ENCODE measurements at places on chromosomes 6 and 20.

GRCh38 chr6:54134935-54135334 lies 23.7 kb downstream of the MLIP start:
- no peak for DNase-seq

- no peak for DNase-seq
These were observed 3.1 kb downstream of the ZUP1 start for GRCh38 chr6:116665464-116665863.

DNA sequence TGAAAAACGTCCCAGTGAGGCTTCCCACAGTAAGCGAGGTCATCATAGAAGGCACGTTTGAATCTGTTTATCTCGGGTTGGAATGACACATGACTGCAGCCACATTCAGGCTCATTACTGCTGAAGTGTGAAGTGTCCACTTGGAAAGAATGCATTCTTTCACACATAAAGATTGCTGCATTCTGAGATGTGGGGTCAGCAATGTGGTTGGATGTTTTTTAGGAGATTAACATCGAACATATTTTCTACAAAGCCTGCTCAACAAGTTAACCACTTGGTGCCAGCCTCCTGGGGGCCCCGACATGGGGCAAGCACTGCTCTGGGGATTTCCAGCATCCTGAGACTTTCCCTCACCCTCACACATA lies 79.9 kb downstream of the BMP6 start:
- DNase-seq = no peak

DNA sequence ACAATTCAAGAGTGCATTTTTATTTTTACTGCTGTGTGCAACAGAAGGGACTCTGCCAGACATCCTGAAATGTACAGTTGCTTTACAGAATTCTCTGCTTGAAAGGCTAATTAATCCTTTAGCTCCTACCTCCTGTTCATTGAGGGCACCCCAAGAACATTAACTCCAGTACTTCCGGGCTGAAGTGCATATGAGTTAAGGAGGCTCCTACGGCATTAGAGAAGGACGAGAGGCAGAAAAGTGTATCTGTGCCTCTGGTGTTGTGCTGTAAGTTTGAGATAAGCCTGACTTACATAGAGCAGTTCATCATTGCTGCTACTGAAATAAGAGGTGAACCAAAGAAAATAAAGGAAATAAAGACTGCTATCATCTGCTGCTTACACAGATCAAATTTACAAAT lies 609.3 kb upstream of the ADGRB3 start:
- no peak for DNase-seq

GRCh38 chr6:13428583-13429405 lies 58.6 kb downstream of the GFOD1 start:
- no peak for DNase-seq

GRCh38 chr6:142900227-142900971 lies 44.6 kb downstream of the HIVEP2 start:
- DNase-seq = no peak

DNA sequence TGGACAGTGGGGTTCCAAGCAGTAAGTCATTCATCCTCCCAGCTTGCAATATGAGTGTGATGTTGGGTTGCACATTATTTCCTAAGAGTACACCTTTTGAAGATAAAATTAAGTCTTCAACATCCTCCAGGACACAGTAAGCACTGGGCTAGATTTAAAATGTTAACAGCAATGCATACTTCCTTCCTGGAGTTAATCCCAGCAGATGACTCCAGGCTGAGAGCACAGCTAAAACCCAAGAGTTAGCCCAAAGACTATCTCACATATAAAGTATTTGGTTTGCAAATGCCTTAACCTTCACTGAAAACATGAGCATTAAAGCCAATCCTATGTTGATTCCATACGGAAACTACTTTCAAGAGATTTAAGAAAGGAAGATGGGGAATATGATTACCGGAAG lies 69.2 kb downstream of the SLC23A2 start:
- DNase-seq = no peak

GRCh38 chr20:61901392-61902220 lies 164.1 kb downstream of the TAF4 start:
- no peak for DNase-seq

DNA sequence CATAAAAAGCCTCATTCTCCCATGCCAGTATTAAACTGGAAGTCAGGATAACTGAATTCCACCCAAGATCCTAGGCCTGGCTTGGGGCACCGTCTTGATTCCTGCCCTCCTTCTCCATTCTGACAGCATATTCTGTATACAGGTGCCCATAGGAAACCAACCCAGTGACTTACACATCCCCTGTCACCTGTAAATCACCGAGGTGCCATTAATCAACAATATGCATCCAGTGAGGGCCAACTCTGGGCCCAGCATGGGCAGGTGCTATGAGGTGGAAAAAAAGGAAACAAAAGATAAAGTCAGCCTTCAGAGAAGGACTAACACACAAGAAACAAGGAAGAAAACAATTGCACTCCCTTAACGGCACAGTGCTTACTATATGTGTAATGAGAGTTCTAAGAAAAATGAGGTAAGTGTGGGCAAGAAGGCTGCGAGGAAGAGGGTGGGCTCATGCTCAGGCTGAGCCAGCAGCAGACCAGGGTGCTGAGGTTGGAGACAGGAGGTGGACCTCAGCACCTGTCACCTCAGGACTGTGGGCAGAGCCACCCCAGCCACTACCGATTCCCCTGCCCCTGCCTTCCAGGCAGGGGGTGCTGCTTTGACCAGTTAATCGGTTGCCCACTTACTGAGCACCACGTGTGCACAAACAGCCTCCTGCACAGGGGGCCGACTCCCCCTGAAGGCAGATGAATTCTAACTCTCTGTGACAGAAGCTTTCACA lies 105.9 kb downstream of the TRERF1 start:
- DNase-seq = no peak

GRCh38 chr20:17767624-17768023 lies 67.9 kb downstream of the BANF2 start:
- DNase-seq = no peak

GRCh38 chr6:109221543-109222195 lies 126.4 kb downstream of the CEP57L1 start:
- DNase-seq = no peak

- no peak for DNase-seq
These were observed 39.6 kb downstream of the OR2B2 start for GRCh38 chr6:27872642-27873020.

DNA sequence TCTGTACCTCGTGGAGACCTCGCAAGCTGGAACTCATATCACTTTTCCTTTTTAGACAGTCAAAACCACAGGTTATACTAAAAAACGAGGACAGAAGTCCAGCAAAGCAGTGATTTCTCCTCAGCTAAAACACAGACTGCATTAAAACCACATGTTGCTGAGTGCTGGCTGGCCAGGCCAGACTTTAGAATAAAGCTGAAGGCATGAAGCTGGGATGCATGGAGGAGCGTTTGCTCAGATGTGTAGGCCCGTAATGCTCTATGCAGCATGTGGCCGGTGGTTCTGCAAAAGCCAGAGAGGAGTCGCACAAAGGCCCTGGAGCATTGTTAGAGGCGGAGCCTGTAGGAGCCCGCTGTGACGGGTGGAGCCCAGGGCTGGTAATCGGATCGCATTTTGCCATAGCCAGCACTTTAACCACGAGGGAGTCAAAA lies 83.6 kb downstream of the SMOC2 start:
- DNase-seq = no peak

DNA sequence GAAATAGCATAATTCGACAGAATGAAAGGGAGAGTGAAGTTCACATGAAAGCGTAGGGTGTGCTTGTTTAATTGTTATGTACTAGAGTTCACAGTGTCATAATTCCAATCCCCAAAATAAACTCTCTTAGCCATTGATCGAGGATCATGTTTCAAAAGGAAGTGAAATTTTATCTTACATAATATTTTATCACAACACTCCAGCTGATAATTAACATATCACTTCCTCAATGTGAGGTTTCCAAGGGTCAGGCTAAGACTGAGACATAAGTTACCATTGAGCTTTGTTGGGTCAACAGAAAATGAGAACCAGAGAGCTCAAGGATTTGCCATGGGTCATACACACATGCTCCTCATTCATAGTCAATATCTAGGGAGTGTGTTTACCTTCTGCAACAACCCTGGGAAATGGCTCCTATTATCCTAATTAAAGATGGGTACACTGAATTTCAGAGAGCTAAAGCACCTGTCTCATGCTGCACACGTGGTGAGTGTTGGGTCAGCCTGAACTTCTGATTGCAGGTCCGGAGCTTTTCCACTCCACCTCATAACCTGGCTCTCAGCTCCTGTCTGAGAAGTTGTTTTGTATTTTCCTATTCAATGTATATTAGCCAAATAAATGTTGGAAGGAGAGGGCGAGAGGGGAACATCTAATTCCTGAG lies 3.0 kb downstream of the GSTA2 start:
- DNase-seq = no peak

- DNase-seq = no peak
These were observed 724 bp downstream of the CDKN1A start for GRCh38 chr6:36679043-36679833.
